ENCODE measurements at places on chromosomes 6 and 20.

GRCh38 chr20:58567437-58567836 lies 52.2 kb upstream of the APCDD1L start:
- H3K4me3 ChIP-seq: no peak overlapping the region
- H3K36me3 ChIP-seq: no peaks in the 10 kb centered on the region

DNA sequence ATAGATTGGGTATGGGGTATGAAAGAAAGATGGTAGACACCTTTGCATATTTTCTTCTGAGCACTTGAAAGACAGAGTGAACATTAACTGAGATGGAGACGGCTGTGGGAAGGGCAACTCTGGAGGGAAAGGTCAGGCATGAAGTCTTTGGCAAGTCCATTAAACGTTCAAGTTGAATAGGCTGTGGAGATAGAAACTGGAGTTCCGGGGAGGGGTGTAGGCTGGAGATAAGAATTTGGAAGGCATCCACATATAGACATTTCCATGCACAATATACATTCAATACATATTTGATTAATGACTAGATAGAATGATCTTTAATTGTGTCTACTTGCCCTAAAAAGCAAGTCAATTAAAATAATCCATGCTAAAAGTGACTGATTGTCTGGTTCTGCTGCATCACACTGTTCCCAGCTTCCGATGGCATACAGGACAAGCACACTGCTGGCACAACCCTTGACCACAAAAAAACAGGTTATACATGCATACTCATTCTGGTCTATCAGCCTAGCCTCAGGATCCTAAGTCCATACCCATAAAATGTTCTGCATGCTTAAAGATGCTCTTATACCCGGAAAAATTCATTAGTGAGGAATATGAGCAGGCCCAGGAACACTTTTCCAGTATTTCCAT lies 1.9 kb upstream of the MYLK4 start:
- H3K4me1 ChIP-seq: no peaks in the 10 kb centered on the region
- H3K4me3 ChIP-seq: no peak overlapping the region
- no peaks in the 10 kb centered on the region for H3K36me3 ChIP-seq

GRCh38 chr6:84967389-84967788 lies 203.0 kb upstream of the TBX18 start:
- no peak overlapping the region for H3K4me3 ChIP-seq
- no peaks in the 10 kb centered on the region for H3K36me3 ChIP-seq
- no peaks in the 10 kb centered on the region for H3K27me3 ChIP-seq
- no peak overlapping the region for H3K27ac ChIP-seq
- no peaks in the 10 kb centered on the region for H3K4me1 ChIP-seq

DNA sequence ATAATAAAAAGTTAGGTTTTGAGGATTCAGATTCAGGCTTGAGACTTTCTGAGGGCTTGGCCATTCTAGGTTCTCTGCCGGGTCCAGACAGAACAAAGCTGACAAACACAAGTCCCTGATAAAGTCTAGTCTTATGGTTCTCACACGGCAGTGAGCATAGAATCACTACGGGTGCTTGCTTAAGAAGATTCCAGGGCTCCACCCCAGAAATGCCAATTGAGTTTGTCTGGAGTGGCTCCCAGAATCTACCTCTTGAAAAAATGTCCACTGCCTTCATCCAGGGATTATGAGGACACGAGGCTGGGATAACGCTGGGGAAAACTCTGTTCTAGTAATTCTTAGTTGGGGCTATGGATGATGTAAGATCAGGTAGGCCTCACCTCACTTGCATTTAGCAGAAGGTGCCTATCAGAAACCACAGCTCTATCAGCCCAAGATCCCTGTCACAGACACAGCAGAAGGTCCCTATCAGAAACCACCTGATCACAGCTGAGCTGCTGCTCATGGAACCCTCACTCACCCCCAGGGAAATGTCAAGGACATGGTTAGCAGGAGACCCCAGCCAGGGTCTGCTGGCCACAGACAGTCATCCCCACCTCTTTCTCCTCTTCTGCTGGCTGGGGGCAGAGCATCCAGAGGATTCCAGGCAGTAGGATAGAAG lies 52.3 kb downstream of the RAB44 start:
- no peak for ATAC-seq
- H3K4me1 ChIP-seq: no peaks in the 10 kb centered on the region
- H3K36me3 ChIP-seq: no peaks in the 10 kb centered on the region
- H3K27ac ChIP-seq: no peak overlapping the region
- H3K27me3 ChIP-seq: no peaks in the 10 kb centered on the region
- H3K4me3 ChIP-seq: no peak overlapping the region

- no peaks in the 10 kb centered on the region for H3K4me1 ChIP-seq
- H3K4me3 ChIP-seq: no peak overlapping the region
- no peak overlapping the region for H3K27ac ChIP-seq
- H3K36me3 ChIP-seq: no peaks in the 10 kb centered on the region
Measured at GRCh38 chr6:38801305-38801704, 86.2 kb downstream of the DNAH8 start.

GRCh38 chr20:42690842-42691437 lies 498.8 kb downstream of the PTPRT start:
- ATAC-seq: no peak
- H3K27ac ChIP-seq: no peak overlapping the region
- H3K4me3 ChIP-seq: no peak overlapping the region
- no peaks in the 10 kb centered on the region for H3K36me3 ChIP-seq
- no peaks in the 10 kb centered on the region for H3K4me1 ChIP-seq

GRCh38 chr6:108744244-108744972 lies 103.8 kb upstream of the ARMC2 start:
- no peak overlapping the region for H3K27ac ChIP-seq
- H3K4me1 ChIP-seq: no peaks in the 10 kb centered on the region

- no peak overlapping the region for H3K4me3 ChIP-seq
- no peak overlapping the region for H3K27ac ChIP-seq
- ATAC-seq: no peak
- H3K4me1 ChIP-seq: no peaks in the 10 kb centered on the region
Measured at GRCh38 chr6:150717419-150717818, 117.7 kb downstream of the PLEKHG1 start.

DNA sequence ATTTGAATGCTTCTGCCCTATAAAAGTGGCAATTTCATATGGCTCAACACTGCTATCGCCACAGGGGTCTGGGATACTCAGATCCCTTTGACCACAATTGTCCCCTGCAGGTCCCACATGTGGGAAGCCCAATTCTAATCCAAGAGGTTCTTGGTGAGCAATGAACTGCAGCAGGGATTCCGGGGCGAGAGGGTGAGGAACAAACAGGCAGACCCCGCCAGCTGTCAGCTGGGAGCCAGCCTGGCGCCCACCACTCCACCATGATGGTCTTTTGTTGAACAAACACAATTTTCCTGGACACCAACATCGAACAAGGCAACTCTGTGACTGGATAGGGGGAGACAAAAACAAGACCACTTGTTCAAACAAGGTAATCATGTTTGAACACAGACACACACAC lies 80.5 kb downstream of the TMEM242 start:
- no peaks in the 10 kb centered on the region for H3K36me3 ChIP-seq
- peak overlapping the region; percentile 83 for H3K27ac ChIP-seq
- H3K4me3 ChIP-seq: no peak overlapping the region
- ATAC-seq: no peak

- H3K36me3 ChIP-seq: no peaks in the 10 kb centered on the region
- no peak overlapping the region for H3K27ac ChIP-seq
- no peak overlapping the region for H3K4me3 ChIP-seq
- H3K27me3 ChIP-seq: no peaks in the 10 kb centered on the region
- no peaks in the 10 kb centered on the region for H3K4me1 ChIP-seq
- no peak for ATAC-seq
Measured at GRCh38 chr6:91575032-91575431, 988.2 kb upstream of the MAP3K7 start.

- no peaks in the 10 kb centered on the region for H3K4me1 ChIP-seq
- H3K27ac ChIP-seq: no peak overlapping the region
- ATAC-seq: peak; percentile 39
- no peaks in the 10 kb centered on the region for H3K27me3 ChIP-seq
Measured at GRCh38 chr20:3340443-3340842, 67.0 kb downstream of the DNAAF9 start.
